ENCODE measurements at places on chromosomes 12 and 14.
A peak's percentile ranks its signal among the peaks of the same experiment; 100 is the strongest.

DNA sequence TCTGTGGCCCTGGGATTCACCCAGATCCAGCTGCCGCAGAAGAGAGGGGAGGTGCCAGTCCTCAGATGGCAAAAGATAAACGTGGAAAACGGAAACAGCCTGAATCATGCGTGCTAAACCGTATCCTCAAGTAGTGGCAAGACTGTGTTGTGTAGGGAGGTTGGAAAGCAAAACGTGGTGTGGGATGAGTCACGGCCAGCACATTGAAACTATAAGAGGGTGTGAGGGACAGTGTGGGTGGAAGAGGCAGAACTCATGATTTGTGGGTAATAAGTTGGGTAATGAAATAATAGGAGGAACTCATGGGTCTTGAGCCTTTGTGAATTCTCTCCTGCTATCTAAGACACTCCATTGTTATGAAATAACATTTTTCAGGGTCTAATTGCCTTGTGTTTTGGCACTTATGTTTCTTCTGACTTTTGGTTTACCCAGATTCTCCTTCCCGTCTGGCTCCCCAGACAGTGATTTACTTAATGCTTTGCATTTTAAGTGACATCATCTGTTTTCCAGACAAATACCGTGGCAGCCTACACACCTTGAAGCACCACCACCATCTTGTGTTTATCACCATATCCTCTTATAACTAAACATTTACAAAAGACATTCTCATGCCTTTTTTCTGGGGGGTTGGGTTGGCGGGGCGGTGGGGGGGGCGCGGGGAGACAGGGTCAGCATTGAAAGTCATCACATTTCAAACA is 62.3 kb upstream of the PTCSC3 start:
- no peak for DNase-seq

DNA sequence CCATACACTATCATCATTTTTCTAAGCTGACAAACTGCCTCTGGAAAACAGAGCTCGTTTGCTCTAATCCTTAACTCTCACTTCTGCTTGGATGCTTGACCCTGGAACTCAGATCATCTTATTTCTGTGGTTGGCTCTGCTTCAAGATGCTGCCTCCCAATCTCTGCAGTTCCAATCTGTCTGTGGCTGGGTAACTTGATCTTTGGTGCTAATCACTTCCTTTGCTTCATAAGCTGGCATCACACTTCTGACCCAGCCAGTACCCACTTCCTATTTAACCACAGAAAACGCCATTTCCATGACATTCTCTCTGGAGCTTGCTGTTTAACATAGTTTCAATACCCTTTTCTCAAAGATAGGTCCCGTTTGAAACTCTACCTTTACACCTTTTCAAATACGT is 254.2 kb downstream of the ACSS3 start:
- DNase-seq: no peak

DNA sequence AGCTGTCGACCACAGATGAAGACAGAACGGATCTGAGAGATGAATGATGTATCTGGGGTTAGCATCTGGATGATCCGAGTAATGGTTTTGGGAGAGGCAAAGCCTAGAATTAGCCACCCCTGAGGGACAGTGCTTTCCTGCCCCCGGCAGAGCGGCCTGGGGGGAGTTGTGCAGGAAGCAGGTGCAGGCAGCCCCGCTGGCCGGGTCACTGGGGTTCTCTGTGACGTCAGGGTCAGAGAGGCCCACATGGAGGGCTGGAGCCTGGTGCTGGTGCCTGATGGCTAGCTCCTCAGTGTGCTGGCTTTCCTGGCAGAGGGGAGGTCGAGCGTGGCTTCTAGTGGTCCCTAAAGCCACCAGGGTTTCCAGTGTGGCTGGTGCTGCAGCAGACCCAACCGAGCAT is 70.3 kb downstream of the ADGRD1 start:
- no peak for DNase-seq

GRCh38 chr14:63510538-63510937 is 32.6 kb downstream of the PPP2R5E start:
- DNase-seq: no peak

- no peak for DNase-seq
These were observed 62.6 kb downstream of the TMEM132D start for GRCh38 chr12:129841251-129841650.

- no peak for DNase-seq
These were observed 233.3 kb downstream of the NEDD1 start for GRCh38 chr12:97140355-97140754.

GRCh38 chr14:99268810-99269707 is 2.9 kb downstream of the BCL11B start:
- no peak for DNase-seq

- no peak for DNase-seq
These were observed 15.3 kb upstream of the HVCN1 start for GRCh38 chr12:110704231-110704630.

GRCh38 chr14:53619691-53620231 is 336.9 kb downstream of the BMP4 start:
- no peak for DNase-seq

GRCh38 chr12:2826036-2826435 is 8.8 kb downstream of the NRIP2 start:
- DNase-seq: no peak

DNA sequence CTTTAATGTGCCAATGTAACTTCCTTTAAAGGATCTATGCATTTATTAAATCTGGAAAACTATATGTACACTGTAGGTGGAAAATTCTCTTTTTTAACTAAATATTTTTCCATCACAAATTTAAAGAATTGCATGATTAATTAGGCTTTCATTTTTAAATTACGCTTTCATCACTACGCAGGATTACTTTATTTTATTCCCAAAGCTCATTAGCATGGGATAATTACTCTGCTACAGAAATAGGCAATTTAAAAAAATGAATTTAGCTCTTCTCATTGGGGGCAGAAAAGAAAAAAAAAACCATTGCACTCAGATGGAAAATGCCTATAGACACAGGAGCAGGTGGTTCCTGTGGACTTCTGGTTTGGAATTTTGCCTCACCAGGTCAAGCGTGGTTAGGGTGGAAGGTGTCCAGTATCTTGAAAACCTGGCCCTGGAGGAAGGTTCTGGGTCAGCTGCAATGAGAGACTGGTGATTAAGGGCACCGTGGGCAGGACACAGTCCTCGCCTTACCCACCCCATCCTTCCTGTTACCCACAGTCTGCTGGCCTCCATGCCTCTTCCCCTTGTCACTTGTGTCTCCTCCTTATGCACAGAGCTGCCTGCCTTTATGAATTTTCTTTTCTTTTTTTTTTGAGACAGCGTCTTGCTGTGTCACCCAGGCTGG is 17.3 kb upstream of the RIN3 start:
- DNase-seq: no peak

DNA sequence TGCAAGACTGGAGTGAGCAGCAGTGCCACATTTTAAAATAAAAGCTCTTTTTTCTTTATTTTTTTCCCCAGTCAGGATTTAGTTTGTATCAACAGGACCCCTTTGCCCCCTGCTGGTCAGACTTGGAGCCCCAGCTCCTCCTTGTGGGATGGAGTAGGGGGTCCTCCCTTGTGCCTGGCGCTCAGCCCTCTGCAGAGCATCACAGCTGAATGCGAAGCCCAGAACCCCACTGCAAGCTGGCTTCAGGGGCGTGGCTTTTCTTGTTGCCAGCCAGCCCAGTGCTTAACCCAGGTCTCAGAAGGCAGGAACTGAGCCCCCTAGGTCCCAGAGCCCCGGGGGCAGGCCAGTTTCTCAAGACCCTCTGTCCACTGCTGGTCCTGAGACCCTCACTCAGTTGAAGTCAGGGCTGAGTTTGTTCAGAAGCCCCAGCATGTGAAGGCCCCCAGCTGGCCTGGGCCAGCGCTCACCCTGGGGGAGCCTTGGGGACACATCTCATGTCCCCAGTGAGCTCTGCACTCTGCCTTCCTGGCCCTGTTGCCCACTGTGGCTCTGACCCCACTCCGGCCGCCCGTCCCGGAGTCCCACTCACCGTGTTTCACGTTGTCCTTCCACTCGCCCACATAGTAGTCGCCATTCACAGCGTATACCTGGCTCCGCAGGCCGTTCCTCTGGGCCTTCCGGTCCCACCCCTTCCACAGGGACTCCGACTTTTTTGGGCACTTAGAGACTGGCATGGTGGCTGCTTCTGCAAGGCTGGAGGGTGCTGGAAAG is 519 bp downstream of the MORN3 start:
- DNase-seq: no peak

DNA sequence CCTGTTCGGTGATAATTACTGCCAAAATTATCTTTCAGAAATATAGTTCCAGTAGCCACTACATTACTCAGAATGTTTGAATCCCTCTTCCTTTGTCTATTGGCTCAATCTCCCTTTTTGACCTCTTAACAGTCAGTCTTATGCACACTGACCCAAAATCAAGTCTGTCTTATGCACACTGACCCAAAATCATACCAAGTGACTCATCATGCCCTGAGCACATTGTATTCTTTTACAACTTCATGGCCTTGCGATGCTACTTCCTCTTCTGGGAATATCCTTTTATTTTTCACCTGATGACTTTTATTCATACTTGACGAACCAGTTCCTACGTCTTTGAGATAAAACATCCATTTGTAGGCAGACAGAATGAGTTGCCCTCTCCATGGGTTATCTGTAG is 182.3 kb downstream of the NPAS3 start:
- DNase-seq: no peak

- peak; percentile 2 for DNase-seq
These were observed 127.7 kb upstream of the SRRM4 start for GRCh38 chr12:118853634-118854033.

- DNase-seq: no peak
These were observed 206.2 kb downstream of the NAV3 start for GRCh38 chr12:78036874-78037273.

All from stimulated activated CD8-positive, alpha-beta memory T cell treated with anti-CD3 and anti-CD28 coated beads, Interleukin-7, amount 100 ng/mL, for 48 hours (primary cell).